Activated T-cell treated with anti-CD3 and anti-CD28 coated beads, Interleukin-2, amount 50 U/mL, for 24 hours (primary cell): ENCODE measurements at places on chromosomes 4 and X.

GRCh38 chr4:124862261-124862660 is 149.7 kb upstream of the ANKRD50 start:
- no peak for DNase-seq

- DNase-seq: no peak
Measured at GRCh38 chr4:34181311-34181841, 2062.9 kb downstream of the ARAP2 start.

- DNase-seq: no peak
Measured at GRCh38 chr4:78018271-78019049, 38.7 kb upstream of the FRAS1 start.

DNA sequence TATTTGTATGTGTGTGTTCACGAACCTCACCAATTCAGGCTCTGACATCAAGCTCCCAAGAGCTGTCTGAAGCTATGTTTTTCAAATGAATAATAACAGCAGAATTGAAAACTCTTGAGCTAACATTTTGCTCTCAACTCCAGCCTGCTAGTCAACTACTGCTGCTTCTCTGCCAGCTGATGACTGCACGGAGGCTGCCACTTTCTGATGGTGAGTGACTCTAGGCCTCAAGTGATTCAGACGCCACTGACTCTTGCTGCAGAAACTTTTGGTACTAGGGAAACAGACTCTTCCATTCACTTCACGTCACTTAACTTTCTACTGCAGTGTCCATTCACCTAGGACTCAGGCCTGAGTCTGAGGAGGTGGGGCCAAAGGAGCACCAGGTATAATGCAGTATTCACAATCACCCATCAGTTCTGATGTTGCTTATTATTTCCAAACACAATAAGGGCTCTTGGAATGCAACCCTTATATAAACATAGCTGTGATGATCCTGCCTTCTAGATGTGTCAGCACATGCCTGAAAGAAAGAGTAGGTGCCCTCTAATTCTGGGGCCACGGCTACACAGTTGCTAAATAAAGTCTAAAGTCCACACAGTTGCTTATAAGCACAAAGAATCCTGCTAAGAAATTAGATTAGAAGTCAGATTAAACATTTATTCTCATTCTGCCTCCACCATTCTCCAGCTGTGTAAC is 16.0 kb downstream of the PRDM8 start:
- no peak for DNase-seq

GRCh38 chr4:38166082-38166481 is 205.9 kb downstream of the PTTG2 start:
- no peak for DNase-seq

DNA sequence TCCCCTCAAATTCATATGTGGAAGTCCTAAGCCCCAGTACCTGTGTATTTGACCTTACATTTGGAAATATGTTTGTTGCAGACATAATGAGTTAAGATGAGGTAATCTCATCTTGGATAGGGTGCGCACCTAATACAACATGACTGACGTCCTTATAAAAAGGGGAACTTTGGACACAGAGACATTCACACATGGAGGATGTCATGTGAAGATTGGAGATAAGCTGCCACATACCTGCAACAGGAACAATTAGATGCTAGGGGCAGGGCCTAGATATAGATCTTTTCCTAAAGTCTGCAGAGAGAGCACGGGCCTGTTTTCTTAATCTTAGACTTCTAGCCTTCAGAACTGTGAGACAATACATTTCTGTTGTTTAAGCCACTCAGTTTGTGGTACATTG is 162.5 kb downstream of the IL1RAPL2 start:
- DNase-seq: no peak
